H1 (cell line): ENCODE measurements at places on chromosomes 7 and 10. TPM values are rescaled to one million over a fixed set of nuclear protein-coding genes. Genes with fewer than 3 reads are reported as not detected.

The PON1 gene
- not detected in 2 replicates for total RNA-seq

DNA sequence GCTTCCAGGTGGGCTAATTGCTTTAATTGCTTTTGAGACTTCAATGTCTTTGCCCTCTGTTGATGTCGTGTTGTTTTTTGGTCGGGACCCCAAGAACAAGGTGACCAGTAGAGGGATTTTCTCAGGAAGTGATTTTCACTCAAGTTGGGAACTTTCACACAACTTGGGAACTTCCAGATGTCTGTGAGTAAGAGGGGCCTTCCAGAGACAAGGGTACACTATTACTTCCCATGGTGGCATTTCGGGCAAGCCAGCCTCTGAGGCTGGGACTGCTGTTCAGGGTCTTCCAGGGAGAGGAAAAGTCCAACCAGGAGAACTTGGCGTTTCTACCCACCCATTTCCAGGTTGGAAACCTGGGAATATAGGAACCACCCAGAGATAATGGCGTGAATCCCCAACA, 170.0 kb upstream of the CDCA7L start:
- no peak for DNase-seq
- H3K4me3 ChIP-seq, result no peak overlapping the region
- no peaks in the 10 kb centered on the region for H3K36me3 ChIP-seq
- H3K27ac ChIP-seq, result no peak overlapping the region
- no peaks in the 10 kb centered on the region for H3K27me3 ChIP-seq

- no peak overlapping the region for H3K27ac ChIP-seq
- no peaks in the 10 kb centered on the region for H3K36me3 ChIP-seq
- no peak for DNase-seq
- no peak overlapping the region for H3K4me3 ChIP-seq
These were observed 36.8 kb upstream of the AOAH start for GRCh38 chr7:36760856-36761762.

- no peaks in the 10 kb centered on the region for H3K36me3 ChIP-seq
- H3K27ac ChIP-seq, result no peak overlapping the region
- no peaks in the 10 kb centered on the region for H3K4me1 ChIP-seq
These were observed 61.7 kb downstream of the PWWP2B start for GRCh38 chr10:132458586-132459300.

The TMEM178B gene
- total RNA-seq, result 15.8 and 18.1 TPM in 2 replicates
